ENCODE measurements at places on chromosomes 6 and 20. TPM values are rescaled to one million over a fixed set of nuclear protein-coding genes. Genes with fewer than 3 reads are reported as not detected.

NR2E1 gene
- total RNA-seq: not detected

MSH5 gene
- total RNA-seq: 12.2 TPM

SEL1L2 gene
- total RNA-seq: not detected

TP53TG5 gene
- not detected for total RNA-seq

MUC21 gene
- not detected for total RNA-seq

BEND3 gene
- 2.4 TPM for total RNA-seq

IRF4 gene
- 0.22 TPM for total RNA-seq

HLA-DQA1 gene
- total RNA-seq: 9.8 TPM

All from tibial nerve (tissue), 4 donors.